ENCODE measurements at places on chromosomes 3 and 15.

DNA sequence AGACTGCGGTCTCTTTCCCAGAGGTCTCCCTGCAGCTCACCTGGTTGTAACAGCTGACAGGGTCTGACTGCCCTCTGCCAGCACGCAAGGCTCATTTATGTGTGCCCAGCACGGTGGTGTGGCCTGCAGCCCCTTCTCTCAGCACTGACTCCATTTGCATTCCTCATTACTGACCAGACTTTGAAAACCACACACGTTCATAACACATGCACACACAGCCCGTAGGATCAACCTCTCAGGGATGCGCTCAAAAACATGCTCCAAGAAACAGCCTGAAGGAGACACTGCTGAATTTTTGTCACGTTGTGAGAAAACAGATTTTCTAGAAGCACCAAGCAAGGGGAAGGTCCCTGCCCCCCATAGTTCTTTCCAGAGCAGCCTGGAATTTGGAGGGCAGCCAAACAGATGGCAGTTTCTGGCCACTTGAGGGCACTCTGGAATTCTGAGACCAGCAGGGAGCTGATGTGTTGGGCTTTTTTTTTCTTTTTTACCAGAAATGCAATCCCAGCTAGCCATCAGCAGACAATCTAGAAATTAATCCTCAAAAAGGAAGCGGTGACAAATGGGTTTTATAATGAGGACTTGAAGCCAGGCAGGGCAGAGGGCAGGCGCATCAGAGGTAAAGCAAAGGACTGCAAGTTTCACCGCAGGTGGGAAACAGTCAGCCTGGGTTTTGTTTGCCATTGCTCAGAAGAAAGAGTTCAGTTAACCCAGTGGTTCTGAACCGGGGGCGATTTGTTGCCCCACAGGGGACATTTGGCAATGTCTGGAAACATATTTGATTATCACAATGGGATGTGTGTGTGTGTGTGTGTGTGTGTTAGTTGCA lies 170.5 kb upstream of the PROK2 start:
- peak; percentile 79 for DNase-seq

- no peak for DNase-seq
These were observed 1028.6 kb downstream of the MCTP2 start for GRCh38 chr15:95259965-95260364.

- no peak for DNase-seq
These were observed 222.5 kb downstream of the SQOR start for GRCh38 chr15:45857291-45857690.

DNA sequence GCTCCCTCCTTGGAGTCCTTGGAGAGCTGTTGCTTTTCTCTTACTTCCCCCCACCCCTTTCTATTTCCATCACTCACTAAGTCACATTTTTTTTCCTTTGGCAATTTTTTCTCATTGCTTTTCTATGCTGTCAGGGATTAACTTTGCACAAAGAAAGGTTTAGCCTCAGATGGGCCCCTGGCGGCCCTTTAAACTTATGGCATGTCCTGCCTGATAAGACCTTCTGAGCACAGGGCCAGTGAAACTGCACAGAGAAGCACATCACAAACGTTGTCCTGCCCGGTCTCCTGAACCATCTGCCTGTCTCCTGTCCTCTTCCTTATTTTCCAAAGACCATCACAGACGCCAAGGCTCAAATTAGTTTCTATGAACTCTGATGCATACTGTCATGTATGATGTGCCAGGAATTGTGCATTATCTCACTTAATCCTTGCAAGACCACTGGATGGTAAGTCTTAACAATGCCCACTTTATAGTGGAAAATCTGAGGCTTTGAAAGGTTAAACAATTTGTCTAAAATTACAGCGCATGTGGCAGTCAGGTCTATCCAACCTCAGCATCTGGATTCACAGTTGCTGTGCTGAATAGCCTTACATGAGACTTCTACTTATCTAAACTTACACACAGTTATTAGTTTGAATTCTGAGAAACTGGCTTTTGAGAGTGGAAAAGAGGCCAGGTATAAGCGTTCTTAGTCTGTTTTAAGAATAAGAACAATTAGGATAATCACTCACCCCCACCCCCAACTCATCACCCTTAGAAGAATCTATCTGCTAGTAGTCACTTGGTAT lies 648.1 kb downstream of the NTRK3 start:
- no peak for DNase-seq

GRCh38 chr3:126135071-126135405 lies 45.3 kb downstream of the ALDH1L1 start:
- DNase-seq = no peak

- no peak for DNase-seq
These were observed 34.5 kb downstream of the PIK3CB start for GRCh38 chr3:138800248-138800647.

GRCh38 chr15:50355980-50356379 lies 982 bp upstream of the GABPB1 start:
- no peak for DNase-seq

- DNase-seq = no peak
These were observed 26.7 kb downstream of the SMAD3 start for GRCh38 chr15:67091980-67092677.

GRCh38 chr3:73255609-73256029 lies 194.2 kb downstream of the EBLN2 start:
- peak; percentile 14 for DNase-seq

DNA sequence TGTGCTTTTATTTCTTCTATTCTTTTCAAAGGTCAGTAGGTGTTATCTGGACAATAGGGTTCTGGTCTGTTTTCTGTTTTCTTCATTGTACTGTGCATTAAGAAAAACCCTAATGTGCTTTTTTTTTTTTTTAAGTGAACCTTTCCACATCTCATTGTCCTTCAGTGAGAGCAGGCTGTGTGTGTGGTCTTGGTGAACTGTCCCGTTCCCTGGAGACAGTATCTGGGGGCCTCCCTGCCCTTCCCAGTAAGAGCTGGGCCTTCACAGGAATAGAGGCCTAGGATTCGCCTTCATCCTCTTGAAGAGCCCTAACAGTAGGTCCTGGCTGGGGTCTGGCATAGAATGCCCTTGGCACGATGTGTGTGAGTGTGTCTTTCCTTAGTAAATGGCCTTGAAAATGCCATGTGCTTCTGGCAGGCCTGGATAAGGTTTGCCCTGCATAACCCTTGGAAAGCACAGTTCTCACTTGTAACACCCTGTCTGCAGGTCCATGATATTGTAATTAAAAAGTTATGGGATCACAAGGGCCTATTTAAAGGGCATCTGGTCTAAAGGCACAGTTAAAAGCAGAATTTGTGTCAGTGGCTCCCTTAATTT lies 81.2 kb downstream of the IGF1R start:
- DNase-seq = no peak

GRCh38 chr3:49671291-49672288 lies 2.6 kb upstream of the APEH start:
- peak; percentile 58 for DNase-seq

DNA sequence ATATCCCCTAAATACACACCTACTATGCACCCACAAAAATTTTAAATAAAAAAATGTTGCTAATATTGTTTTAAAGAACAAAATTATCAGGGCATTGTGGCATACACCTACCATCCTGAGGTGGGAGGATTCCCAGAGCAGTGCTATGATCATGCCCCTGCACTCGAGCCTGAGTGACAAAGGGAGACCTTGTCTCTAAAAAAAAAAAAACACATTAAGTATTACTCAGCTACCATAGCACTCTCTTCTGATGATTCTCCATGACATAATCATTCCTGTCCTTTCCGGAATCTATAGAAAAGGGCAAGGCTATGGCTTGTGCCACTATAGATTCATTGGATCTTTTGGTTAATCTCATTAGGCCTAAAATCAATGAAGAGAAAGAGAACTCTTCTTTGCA lies 77.4 kb downstream of the ACAP2 start:
- DNase-seq = no peak

Data from left renal pelvis (tissue), 4 donors.